ENCODE measurements at places on chromosomes 3 and 15. TPM values are rescaled to one million over a fixed set of nuclear protein-coding genes. Genes with fewer than 3 reads are reported as not detected.

GRCh38 chr15:86127547-86127946, 47.9 kb downstream of the AGBL1 start:
- DNase-seq, result no peak

GRCh38 chr3:194465920-194466570, 20.8 kb downstream of the ATP13A3 start:
- no peak for DNase-seq

- no peak for DNase-seq
Measured at GRCh38 chr3:53102601-53103147, 27.6 kb downstream of the RFT1 start.

DNA sequence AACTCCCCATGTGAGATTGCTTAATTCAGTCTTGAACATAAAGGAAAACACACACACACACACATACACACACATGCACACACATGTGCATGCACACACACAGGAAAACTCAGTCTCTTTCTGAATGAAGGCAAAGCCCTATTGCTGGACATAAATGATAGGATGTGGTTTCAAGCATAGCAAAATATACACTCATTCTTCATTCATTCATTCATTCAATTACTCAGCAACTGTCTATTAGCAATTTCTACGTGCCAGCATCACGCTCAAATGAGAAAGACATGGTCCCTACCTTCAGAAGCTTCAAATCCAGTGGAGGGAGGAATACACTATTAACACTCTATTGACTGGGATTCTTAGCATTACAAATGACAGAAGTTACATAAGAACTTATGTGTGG, 41.8 kb upstream of the UBE2E2 start:
- DNase-seq, result no peak

The RHOV gene
- total RNA-seq, result 8.5 TPM

Measured in breast epithelium (tissue), 4 donors.